ENCODE measurements at places on chromosomes 4 and X.

- no peak for DNase-seq
Measured at GRCh38 chrX:120125444-120125843, 9.7 kb upstream of the RHOXF1 start.

- no peak for DNase-seq
Measured at GRCh38 chr4:111984169-111984819, 161.0 kb upstream of the FAM241A start.

- DNase-seq = no peak
Measured at GRCh38 chrX:40852586-40852985, 117.2 kb upstream of the MED14 start.

- DNase-seq = no peak
Measured at GRCh38 chrX:71541210-71542022, 8.5 kb downstream of the OGT start.

DNA sequence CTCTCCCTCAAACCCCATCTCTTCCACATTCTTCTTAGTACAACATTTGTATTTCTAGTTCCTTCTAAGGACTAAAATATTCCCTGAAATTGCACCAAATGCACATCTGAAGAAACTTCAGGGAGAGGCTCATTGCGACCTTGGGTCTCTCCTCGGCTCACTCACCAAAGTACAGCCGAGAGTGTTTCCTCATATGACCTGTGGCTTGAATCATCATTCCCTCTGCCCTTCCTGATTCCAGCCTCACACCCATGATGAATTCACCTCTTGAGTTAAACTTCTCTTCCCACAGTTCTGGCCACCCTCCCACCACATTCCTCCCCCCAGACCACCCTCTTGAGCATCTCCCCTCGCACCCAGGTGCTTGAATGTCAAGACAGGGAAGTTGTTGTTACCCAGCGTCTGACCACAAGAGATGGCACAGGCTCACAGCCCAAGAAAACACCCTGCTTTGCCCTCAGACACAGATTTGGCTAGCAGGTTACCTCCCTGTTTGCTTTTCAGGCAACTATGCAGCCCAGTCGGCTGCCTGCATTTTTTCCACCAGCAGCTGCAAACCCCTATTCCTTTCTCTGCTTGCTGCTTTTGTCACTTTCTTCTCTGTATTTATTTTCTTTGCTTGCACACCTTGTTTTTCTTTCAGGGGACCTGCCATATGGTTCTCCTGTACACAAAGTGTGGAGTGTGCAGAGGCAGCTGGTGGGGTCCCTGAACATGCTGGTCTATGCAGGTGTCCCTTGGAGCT is 214.8 kb downstream of the SPATA18 start:
- no peak for DNase-seq
